ENCODE measurements at places on chromosomes 11 and 22.
A peak's percentile ranks its signal among the peaks of the same experiment; 100 is the strongest.

DNA sequence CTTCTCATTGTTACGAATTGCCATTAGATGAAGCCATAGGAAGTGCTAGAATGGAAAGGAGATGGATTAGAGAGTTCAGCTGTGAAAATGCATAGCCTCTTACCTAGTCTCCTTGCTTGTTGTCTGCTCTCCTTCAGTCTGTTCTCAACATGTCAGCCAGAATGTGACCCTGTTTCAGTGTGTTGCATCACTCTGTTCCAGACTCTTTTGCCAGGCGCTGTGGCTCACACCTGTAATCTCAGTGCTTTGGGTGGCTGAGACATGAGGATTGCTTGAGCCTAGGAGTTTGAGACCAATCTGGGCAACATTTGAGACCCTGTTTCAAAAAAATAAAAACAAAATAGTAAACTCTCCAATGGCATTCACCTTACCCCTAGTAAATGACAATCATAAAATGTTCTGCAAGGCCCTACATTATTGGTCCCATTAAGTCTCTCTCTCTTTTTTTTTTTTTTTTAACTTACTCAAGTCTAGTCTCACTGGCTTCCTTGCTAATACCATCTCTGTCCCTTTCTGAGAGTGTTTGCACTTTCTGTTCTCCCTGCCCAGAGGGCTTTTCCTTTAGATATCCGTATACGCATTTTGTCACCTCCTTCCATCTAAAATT is 39.4 kb downstream of the CYP2R1 start:
- no peak for DNase-seq

- no peak for DNase-seq
These were observed 75.2 kb downstream of the DHCR7 start for GRCh38 chr11:71372693-71373657.

DNA sequence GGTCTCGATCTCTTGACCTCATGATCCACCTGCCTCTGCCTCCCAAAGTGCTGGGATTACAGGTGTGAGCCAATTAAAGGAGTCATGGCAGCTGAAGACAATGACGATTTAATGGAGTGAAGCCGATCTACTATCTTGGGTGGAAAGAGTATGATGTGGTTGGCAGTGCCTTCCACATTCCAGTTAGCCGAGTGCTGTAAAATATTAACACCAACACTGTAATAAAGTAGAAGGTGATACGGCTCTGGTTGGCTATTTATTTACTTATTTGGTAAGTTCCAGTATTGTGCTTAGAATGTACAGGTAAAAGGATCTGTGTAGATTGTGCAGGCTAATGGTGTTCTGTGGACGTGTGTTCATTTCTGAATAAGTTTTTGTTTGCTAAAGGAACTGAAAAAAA is 149.6 kb upstream of the MTMR2 start:
- no peak for DNase-seq

- no peak for DNase-seq
These were observed 49.6 kb upstream of the NECTIN1 start for GRCh38 chr11:119778391-119779194.

DNA sequence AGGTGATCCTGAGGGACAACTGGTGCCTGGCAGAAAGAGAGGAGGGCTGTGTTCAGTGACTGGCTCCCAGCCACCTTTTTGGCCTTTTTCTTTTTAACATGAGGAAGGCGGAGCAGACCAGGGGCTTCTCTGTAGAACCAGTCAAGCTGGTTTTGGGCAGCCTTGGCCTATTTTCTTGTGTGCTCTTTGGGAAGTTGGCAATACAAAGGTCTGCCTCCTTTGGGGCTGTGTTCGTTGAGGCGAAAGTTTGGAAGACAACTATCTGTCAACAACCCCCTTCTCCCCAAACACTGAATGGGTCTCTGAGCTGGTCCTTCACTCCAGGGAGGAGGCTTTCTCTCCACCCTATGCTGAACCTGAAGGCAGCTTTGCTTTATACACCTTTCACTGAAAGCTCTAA is 8.5 kb downstream of the MARK2 start:
- peak; percentile 90 for DNase-seq

GRCh38 chr22:40540265-40540664 is 96.3 kb downstream of the MRTFA start:
- DNase-seq, result no peak

DNA sequence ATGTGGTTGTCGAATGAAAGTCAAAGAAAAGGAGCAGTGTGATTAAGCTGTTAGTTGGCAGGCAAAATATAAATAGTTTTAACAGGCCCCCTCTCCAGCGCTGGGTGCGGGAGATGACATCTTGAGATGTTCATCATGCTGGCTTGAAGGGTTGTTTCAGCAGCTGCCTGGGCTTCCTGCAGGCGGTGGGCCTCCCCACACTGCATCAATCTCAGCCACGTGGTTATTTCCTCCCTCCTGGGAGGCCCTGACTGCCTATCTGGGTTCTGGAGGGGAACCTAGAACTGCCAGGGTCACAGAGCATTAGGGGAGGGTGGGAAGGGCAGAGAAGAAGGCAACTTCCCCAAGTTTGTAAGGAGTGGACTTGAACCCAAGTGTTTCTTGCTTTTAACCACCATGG is 173.3 kb upstream of the SYT13 start:
- DNase-seq, result no peak
